ENCODE measurements at places on chromosomes 3 and 15. TPM values are rescaled to one million over a fixed set of nuclear protein-coding genes. Genes with fewer than 3 reads are reported as not detected.

Gene USP4
- total RNA-seq, result 135 TPM

Gene CCK
- total RNA-seq, result not detected

Gene ATP10A
- 56.7 TPM for total RNA-seq

Gene WDR93
- not detected for total RNA-seq

Gene LRRC34
- total RNA-seq, result 0.32 TPM
